Colonic mucosa (tissue), 4 donors: ENCODE measurements at places on chromosomes 1 and 21. TPM values are rescaled to one million over a fixed set of nuclear protein-coding genes. Genes with fewer than 3 reads are reported as not detected.
A peak's percentile ranks its signal among the peaks of the same experiment; 100 is the strongest.

The FCRLB gene
- not detected for total RNA-seq

The NEK2 gene
- total RNA-seq = 31.2 TPM

The CFAP45 gene
- 0.30 TPM for total RNA-seq

The AQP10 gene
- total RNA-seq = not detected

The SRGAP2 gene
- 12.0 TPM for total RNA-seq

The SERINC2 gene
- 212 TPM for total RNA-seq

- no peak for DNase-seq
- no peak overlapping the region for H3K27ac ChIP-seq
- no peak overlapping the region for H3K4me3 ChIP-seq
Measured at GRCh38 chr1:173925306-173926242, 8.4 kb upstream of the SERPINC1 start.

GRCh38 chr1:3762151-3762872 lies 10.1 kb downstream of the CCDC27 start:
- no peak overlapping the region for H3K4me3 ChIP-seq
- DNase-seq = no peak
- no peaks in the 10 kb centered on the region for H3K36me3 ChIP-seq
- H3K27ac ChIP-seq = no peak overlapping the region

DNA sequence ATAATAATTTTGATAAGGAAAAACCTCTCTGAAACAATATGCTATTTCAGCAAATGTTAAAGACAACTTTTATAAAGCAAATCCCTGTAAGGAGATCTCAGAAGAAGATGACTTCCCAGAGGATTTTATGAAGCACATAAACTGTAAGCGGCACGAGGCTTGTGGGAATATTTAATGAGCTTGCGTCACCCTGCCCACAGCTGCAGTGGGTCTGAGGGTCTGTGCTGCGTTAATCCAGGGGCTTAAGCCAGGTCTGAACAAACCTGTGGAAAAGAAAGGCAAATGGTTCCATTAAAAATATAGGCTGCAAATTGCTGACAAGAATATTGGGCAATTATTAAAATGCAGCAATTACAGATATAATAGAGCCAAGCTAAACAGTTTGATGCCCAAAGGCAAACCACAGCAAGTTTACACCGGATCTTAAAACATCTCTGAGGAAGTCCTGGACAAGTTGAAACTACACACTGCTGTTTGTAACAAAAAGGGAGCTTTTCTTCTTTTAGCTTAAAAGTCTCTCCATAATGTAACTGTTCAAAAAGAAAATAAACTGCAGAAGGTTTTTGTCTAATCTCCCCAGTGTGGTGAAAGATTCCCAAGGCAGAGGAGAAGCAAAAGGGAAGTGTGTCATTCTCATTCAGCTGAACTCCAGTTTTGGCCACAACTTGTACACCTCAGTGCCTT lies 21.8 kb downstream of the TGFBR3 start:
- no peak for DNase-seq
- H3K4me1 ChIP-seq = no peaks in the 10 kb centered on the region
- no peak overlapping the region for H3K4me3 ChIP-seq
- no peak overlapping the region for H3K27ac ChIP-seq
- H3K27me3 ChIP-seq = no peaks in the 10 kb centered on the region

DNA sequence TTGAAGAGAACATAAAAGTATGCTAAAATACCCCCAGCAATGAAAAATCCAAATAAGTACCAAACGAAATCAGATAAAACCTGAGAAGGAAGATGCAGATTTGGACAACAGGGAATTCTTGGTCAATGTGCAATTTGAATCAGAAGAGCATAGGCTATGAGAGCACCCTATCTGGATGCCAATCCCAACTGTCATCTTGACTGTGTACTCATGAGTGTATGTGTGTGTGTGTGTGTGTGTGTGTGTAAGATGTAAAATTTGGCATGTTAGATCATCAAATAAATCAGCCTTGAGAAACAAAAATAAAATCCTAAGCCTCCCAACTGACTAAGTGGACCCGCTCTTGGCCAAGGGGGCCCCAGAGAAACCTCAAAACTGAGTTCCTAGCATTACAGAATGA lies 18.0 kb upstream of the SPRR2G start:
- H3K36me3 ChIP-seq = no peaks in the 10 kb centered on the region
- H3K4me1 ChIP-seq = no peaks in the 10 kb centered on the region
- no peaks in the 10 kb centered on the region for H3K27me3 ChIP-seq
- H3K4me3 ChIP-seq = no peak overlapping the region
- no peak for DNase-seq
- no peak overlapping the region for H3K27ac ChIP-seq

DNA sequence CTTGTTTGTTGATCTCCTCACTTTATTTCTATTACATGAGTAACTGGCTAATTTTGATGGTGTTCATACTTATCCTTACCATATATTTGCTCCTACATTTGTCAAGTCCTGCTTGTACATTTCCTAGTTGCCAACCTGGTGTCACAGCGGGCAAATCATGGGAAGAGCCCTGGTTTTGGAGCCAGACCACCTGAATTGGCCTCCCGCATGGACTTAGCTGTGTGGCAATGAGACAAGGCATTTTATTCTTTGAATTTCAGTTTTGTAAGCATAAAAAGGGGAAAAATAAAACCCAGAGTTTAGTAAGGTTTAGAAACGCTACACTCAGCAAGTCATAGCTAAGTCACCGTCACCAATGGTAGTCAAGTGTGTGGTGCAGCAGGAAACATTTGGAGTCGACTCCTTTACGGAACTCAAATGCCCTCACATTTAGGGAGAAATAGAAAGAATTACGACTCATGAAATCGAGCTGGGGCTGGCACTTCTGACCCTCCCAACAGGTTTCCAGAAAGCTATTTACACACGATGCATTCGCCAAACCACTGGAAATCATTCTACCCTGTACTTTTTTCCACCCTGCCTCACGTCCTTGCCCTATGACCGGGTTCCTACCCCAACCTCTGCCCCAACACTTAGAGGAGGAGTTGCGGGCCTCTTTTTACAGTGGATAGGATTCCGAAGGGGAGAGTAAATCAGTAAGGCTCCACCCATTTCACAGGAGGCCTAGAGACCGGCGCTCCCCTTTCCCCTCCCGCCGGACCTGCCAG lies 492 bp upstream of the PGM1 start:
- H3K36me3 ChIP-seq = no peaks in the 10 kb centered on the region
- peak overlapping the region; percentile 76 for H3K4me3 ChIP-seq
- H3K27ac ChIP-seq = peak overlapping the region; percentile 93
- peak; percentile 80 for DNase-seq
- H3K4me1 ChIP-seq = no peaks in the 10 kb centered on the region

GRCh38 chr1:82177192-82177591 lies 376.5 kb downstream of the ADGRL2 start:
- no peak for DNase-seq
- no peaks in the 10 kb centered on the region for H3K36me3 ChIP-seq
- H3K4me3 ChIP-seq = no peak overlapping the region
- H3K4me1 ChIP-seq = no peaks in the 10 kb centered on the region

DNA sequence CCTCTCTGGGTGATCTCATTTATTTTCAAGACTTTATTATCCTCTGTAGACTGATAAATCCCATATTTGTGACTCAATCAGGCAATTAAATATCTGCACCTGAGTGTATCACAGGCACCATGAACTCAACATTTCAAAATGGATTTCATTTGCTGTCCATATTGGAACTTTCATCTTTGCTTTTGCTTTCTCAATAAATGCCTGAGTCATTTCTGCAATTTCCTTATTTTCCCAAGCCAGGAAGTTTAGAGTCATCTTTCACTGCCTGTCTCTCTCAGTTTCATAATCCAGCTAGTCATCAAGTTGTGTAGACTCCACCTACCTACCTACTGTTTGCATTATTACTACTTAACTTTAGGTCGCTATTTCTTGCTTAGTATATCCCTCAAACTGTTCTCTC lies 540.9 kb downstream of the LMO4 start:
- H3K4me3 ChIP-seq = no peak overlapping the region
- no peaks in the 10 kb centered on the region for H3K4me1 ChIP-seq
- H3K36me3 ChIP-seq = no peaks in the 10 kb centered on the region
- H3K27me3 ChIP-seq = no peaks in the 10 kb centered on the region
- DNase-seq = no peak
- H3K27ac ChIP-seq = no peak overlapping the region

GRCh38 chr1:94239796-94240195 lies 2.4 kb upstream of the ARHGAP29 start:
- H3K27ac ChIP-seq = no peak overlapping the region
- no peaks in the 10 kb centered on the region for H3K36me3 ChIP-seq
- no peak for DNase-seq
- H3K4me1 ChIP-seq = peaks cover 4% of the 10 kb centered on the region
- no peak overlapping the region for H3K4me3 ChIP-seq
- peaks cover 26% of the 10 kb centered on the region for H3K27me3 ChIP-seq

- no peak overlapping the region for H3K4me3 ChIP-seq
- DNase-seq = no peak
- H3K4me1 ChIP-seq = peaks cover 6% of the 10 kb centered on the region
- no peaks in the 10 kb centered on the region for H3K36me3 ChIP-seq
Measured at GRCh38 chr1:15799004-15799867, 8.2 kb downstream of the UQCRHL start.

- no peaks in the 10 kb centered on the region for H3K27me3 ChIP-seq
- DNase-seq = no peak
- no peaks in the 10 kb centered on the region for H3K4me1 ChIP-seq
- no peak overlapping the region for H3K27ac ChIP-seq
- H3K36me3 ChIP-seq = no peaks in the 10 kb centered on the region
- H3K4me3 ChIP-seq = no peak overlapping the region
Measured at GRCh38 chr1:172071746-172072145, 230.4 kb downstream of the DNM3 start.

DNA sequence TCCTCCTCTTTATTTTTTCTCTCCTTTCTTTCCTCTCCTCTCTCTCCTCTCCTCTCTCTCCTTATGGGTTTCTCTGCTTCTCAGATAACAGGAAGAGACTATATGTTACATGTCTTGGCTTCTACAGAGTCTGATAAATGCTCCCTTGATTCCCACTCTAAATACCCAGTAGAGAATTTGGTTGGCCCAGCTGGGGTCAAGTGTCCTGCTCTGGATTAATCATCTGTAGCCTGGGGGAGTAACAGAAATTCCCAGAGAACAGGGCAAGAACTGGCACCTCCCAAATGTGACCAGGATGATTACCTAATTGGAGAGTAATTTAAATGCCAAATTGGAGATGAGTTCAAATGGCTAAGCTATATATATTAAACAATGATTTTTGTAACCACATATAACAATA lies 146.1 kb upstream of the LMO4 start:
- no peaks in the 10 kb centered on the region for H3K27me3 ChIP-seq
- H3K4me1 ChIP-seq = no peaks in the 10 kb centered on the region
- no peaks in the 10 kb centered on the region for H3K36me3 ChIP-seq
- DNase-seq = no peak
- no peak overlapping the region for H3K27ac ChIP-seq

GRCh38 chr1:208476846-208477170 lies 232.6 kb upstream of the PLXNA2 start:
- H3K27me3 ChIP-seq = no peaks in the 10 kb centered on the region
- H3K4me3 ChIP-seq = no peak overlapping the region
- no peak for DNase-seq

GRCh38 chr1:235933017-235933765 lies 66.5 kb upstream of the LYST start:
- H3K4me1 ChIP-seq = no peaks in the 10 kb centered on the region
- no peak overlapping the region for H3K4me3 ChIP-seq
- no peak overlapping the region for H3K27ac ChIP-seq
- no peak for DNase-seq

GRCh38 chr1:209860293-209860881 lies 32.6 kb downstream of the UTP25 start:
- no peak overlapping the region for H3K27ac ChIP-seq
- H3K36me3 ChIP-seq = no peaks in the 10 kb centered on the region
- no peaks in the 10 kb centered on the region for H3K4me1 ChIP-seq
- no peak overlapping the region for H3K4me3 ChIP-seq

- peaks cover 31% of the 10 kb centered on the region for H3K27me3 ChIP-seq
- peaks cover 4% of the 10 kb centered on the region for H3K4me1 ChIP-seq
- no peaks in the 10 kb centered on the region for H3K36me3 ChIP-seq
- no peak for DNase-seq
- H3K27ac ChIP-seq = no peak overlapping the region
Measured at GRCh38 chr1:1598051-1598719, 1.8 kb downstream of the FNDC10 start.

DNA sequence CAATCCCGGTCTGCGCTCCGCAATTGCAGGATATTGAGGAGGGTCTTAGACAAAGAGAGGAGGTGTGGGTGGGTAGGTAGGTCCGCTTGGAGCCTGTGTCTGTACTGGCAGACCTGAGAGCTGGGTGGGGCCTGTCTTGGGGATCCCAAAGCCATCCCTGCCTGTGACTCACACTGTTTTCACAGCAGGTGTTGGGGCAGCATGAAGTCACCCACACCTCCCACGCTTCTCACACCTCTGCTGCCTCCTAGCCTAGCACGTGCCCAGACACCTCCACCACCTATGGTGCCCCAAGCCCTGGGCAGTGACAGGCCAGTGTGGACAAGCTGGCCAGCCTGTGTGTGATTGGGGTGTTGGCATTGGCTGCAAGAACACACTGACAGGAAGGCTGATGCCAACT lies 65.7 kb upstream of the ECE1 start:
- no peaks in the 10 kb centered on the region for H3K27me3 ChIP-seq
- H3K27ac ChIP-seq = no peak overlapping the region
- no peak overlapping the region for H3K4me3 ChIP-seq
- DNase-seq = no peak
- no peaks in the 10 kb centered on the region for H3K36me3 ChIP-seq

DNA sequence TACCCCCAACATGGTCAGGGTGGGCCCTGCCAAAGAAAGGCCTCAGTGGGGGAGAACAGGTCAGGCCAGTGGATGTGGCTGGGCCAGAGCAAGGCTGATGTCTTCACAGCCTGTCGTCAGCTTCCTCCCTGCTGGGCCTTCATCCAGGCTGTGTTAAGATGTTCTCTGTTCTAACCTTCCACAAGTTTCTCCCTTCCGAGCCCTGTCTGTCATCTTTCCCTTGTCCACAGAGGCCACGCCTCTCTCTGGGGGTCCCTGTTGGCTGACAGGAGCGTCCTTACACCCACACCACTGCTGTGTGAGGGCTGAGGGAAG lies 36.2 kb downstream of the SIM2 start:
- no peak overlapping the region for H3K4me3 ChIP-seq
- no peaks in the 10 kb centered on the region for H3K4me1 ChIP-seq
- H3K27me3 ChIP-seq = no peaks in the 10 kb centered on the region
- no peak for DNase-seq

GRCh38 chr1:21297975-21298374 lies 7.7 kb upstream of the ECE1 start:
- DNase-seq = no peak
- H3K27me3 ChIP-seq = no peaks in the 10 kb centered on the region
- no peak overlapping the region for H3K4me3 ChIP-seq
- H3K27ac ChIP-seq = peak overlapping the region; percentile 39
- H3K4me1 ChIP-seq = peaks cover 11% of the 10 kb centered on the region

DNA sequence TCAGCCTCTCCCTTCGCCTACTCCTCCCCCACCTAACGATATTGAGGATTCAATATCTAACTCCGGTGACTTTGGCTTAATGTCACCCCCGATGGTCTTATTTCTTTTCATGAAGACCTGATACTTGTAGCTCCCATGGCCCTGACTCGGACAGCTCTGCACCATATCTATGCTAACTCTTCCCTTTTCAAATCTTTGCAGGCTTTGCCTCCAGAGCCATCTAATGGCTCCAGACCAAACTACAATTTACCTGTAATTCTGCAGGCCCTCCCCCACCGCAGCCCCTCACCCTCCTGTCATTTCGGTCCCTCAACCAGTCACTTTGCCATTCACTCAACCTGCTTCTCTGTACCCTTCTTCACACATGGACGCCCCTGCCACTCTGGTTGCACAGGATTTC lies 7.9 kb upstream of the GSTM5 start:
- no peaks in the 10 kb centered on the region for H3K36me3 ChIP-seq
- DNase-seq = no peak
- H3K27me3 ChIP-seq = no peaks in the 10 kb centered on the region
- no peak overlapping the region for H3K4me3 ChIP-seq

- H3K27me3 ChIP-seq = no peaks in the 10 kb centered on the region
- H3K4me1 ChIP-seq = no peaks in the 10 kb centered on the region
- H3K36me3 ChIP-seq = no peaks in the 10 kb centered on the region
- no peak for DNase-seq
- no peak overlapping the region for H3K27ac ChIP-seq
Measured at GRCh38 chr1:175889848-175890247, 146.5 kb upstream of the TNR start.
